Fibroblast of skin of back (primary cell): ENCODE measurements at places on chromosomes 5 and 9.
A peak's percentile ranks its signal among the peaks of the same experiment; 100 is the strongest.

DNA sequence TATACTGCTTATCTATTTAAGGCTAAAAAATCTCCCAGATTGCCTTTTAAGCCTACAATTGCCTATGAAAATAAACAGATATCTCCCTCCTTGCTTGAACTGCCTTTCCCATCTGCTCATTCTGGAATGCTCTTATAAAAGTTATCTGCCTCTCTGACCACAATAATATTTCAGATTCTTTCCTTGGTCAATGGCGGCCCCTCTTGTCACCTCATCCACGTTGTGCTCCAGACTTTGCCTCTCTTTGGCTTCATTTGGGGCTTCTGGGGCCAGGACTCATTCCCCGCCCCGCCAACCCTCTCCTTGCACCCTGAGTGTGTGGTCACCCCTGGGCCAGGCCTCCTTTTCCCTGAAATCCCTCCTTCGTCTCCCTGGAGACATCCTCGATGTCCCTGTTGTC, 110.0 kb upstream of the RPS23 start:
- DNase-seq: peak; percentile 93

DNA sequence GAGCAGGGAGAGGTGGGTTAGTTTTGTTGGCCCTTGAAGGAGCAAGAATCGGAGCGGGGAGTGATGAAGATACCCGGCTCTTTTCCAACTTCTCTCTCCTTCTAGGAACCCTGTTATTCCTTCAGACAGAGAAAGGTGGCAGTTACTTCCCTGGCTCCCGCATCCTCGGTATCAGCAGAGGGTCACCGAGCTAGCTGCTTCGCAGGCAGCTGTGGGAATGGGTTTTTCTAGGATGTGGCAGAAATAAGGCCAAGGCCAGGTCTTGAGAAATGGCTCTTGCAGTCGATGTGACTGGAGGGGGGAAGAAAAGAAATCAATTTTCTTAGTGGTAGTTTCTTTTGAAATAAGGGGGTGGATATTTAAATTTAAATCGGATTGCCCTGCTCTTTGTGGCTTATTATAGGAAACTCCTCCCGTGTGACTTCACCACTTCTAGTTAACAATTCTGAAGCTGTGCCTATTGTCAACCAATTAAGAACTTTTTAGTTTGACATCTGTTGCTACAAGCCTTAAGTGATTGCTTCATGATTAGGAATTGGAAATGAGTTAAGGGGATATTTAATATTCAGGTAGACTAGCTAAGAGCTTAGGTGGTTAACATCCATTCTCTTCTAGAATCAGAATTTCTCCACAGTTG, 1.4 kb downstream of the SAP30L start:
- DNase-seq: no peak

GRCh38 chr9:115590011-115590410, 472.1 kb upstream of the TNC start:
- DNase-seq: peak; percentile 88

GRCh38 chr9:110752766-110753165, 84.2 kb downstream of the MUSK start:
- DNase-seq: peak; percentile 97

- no peak for DNase-seq
Observed at GRCh38 chr9:134208310-134208841, 44.0 kb upstream of the RNU6ATAC start.

DNA sequence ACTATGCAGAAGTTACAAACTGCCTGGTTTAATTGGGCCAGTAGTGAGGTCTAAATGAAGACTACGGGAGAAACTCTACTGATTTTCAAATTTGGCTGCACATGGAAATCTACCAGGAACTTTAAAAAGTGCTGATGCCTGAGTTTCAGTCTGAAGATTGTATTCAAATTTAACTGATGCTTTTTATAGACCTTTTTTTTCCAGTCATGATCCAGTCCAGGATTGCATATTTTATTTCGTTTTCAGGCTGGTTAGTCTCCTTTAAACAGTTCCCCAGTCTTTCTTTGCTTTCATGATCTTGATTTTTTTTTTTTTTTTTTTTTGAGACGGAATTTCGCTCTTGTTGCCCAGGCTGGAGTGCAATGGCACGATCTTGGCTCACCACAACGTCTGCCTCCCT, 23.7 kb upstream of the SPZ1 start:
- no peak for DNase-seq

DNA sequence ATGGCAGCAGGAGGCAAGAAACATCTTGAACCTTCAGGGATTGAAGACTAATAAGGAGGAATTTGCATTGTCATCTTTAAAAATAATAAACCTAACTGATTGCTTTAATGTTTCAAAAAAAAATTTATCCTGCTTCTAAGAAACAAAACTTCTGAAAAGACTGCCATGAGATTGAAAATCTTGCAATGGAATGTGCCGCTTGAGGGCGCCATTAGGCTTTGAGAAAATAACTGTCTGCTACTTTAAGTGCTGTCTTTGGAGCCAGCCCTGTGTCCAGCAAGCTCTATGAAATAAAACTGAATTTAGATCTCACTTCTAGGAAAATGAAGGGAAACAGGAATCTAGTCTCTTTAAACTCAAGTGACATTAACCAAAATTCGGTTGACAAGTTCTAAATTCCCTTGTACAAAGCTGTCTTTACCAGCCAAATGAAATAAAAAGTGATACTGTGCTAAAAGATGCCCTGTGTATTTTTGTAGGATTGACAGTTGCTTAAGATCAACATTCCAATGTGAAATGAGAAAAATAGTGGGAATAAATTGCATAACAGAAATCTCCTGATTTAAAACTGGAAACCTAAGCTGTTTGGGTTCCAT, 79.4 kb downstream of the ESM1 start:
- DNase-seq: peak; percentile 71
